Mesothelial cell of epicardium (in vitro differentiated cells): ENCODE measurements at places on chromosomes 13 and 19. TPM values are rescaled to one million over a fixed set of nuclear protein-coding genes. Genes with fewer than 3 reads are reported as not detected.

- DNase-seq = no peak
Measured at GRCh38 chr13:112743451-112744167, 53.8 kb downstream of the ATP11A start.

Gene PEAK3
- 0.11 TPM in 1 of 3 replicates, not detected in the others for total RNA-seq

DNA sequence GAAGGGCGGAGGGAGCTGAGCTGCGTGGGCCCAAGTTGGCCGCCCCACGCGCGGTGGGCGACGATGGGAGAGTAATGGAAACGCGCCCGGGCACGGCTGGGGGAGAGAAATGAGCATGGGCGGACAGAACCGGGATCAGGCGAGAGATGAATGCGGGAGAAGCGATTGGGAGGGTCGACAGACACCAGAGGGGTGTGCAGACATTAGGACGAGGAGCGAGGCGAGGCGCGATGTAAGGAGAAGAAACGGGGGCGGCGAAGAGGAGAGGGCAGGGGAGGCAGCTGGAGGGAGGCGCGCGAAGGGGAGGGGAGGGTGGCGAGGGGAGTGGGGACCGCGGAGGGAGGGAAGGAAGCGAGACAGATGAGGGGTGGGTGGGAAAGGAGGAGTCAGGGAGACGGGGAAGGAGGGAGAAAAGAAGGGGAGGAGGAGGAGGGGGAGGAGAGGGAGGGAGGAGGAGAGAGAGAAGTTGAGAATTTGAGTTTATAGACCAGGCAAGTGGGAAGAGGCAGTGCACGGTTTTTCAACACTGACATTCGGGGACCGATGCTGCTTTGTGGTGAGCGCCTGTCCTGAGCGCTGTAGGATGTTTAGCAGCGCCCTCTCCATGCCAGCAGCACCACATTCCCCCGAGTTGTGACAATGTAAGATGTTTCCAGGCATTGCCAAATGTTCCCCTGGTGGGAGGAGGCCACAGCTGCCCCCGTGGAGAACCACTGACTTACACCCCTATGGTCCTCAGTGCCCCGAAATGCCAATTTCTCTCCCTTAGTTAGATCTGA lies at the start of gene SHISA7:
Gene SHISA7 (minus strand): TSS at position 256 of the 779 bp plus-strand sequence. CDS start 437 bp downstream, outside the sequence.
- DNase-seq = no peak

- DNase-seq = no peak
Measured at GRCh38 chr13:28340272-28340793, 154.6 kb downstream of the FLT1 start.

- no peak for DNase-seq
Measured at GRCh38 chr13:51222686-51223559, 725 bp downstream of the FAM124A start.

GRCh38 chr13:110450941-110451730 lies 110.4 kb downstream of the RAB20 start:
- DNase-seq = no peak
